Pancreas (tissue), 10 donors: ENCODE measurements at places on chromosomes 13 and 19.

DNA sequence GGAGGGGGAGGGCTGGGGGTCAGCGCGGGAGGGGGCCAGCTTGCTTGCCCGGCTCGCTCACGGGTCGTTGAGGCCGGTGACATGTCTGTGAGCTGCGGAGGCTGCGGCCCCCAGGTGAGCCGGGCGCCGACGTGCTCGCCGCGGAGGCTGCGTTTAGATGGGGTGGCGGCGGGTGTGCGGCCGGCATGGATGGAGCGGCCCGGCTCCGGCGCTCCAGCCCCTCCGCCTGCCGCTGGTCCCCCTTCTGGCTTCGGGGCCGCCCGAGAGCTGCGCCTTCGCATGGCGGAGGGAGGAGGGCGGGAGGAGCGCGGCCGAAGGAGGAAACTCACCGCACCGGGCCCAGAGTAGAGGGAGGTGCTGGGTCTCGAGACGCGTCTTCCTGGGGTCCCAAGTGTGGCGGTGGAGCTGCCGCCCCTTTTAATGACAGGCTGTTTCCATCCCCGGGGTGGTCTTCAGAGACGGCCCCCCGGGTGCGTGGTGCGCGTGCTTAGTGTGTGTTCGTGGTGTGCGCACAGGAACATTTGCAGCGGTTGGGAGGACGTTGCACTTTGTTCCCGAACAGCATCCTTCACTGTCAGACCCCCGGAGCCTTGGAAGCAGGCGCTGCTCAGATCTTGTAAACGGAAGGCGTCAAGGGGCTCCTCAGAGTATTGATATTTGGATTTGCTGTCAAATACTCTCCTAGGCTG, at the start of gene AKAP11:
Gene AKAP11 (plus strand): TSS at position 38 of the 689 bp plus-strand sequence. CDS start 14,197 bp downstream, outside the sequence.
- DNase-seq: no peak

DNA sequence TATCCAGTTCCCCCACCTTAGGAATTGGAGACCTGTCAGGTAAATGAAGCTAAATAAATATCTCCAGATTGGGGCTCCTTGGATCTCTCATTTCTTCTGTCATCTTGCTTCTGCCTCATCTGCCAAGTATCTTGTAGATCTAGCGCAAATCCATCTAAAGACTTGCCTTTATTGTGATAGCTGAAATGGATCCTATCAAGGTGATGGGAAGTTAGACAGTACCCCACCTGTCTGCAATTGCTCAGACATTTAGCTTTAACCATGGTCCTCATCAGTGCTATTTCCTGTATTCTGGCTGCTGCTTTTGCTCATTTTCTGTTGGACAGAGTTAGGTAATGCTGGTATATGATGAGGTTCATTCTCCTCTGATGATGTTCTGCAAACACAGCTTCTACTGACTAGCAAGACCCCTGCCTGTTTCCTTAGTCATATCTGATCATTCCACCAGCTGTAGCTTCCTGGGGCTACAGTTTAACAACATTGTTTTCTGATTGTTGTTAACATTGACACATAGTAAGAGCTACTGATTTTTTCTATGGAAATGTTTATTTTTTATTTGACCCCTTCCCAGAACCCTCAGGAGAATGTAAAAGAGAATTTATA, 340.0 kb downstream of the DCT start:
- no peak for DNase-seq

- DNase-seq: no peak
These were observed 55.8 kb downstream of the VAV1 start for GRCh38 chr19:6828306-6828697.

- DNase-seq: no peak
These were observed 14.4 kb downstream of the ACP7 start for GRCh38 chr19:39098365-39099269.

DNA sequence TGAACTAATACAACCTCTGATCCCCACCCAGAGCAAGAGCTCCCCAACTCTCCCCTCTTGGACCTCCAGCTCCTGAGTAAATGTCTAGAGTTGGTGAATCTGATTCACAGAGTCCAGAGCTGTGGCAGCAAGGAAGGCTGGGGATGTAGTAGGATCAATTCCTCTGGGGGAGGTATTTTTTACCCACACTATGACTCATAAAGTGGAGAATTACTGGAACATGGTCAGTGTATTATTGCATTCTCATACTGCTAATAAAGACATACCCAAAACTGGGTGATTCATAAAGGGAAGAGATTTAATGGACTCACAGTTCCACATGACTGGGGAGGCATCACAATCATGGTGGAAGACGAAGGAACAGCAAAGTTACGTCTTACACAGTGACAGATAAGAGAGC, 496.7 kb downstream of the EFNB2 start:
- DNase-seq: no peak

DNA sequence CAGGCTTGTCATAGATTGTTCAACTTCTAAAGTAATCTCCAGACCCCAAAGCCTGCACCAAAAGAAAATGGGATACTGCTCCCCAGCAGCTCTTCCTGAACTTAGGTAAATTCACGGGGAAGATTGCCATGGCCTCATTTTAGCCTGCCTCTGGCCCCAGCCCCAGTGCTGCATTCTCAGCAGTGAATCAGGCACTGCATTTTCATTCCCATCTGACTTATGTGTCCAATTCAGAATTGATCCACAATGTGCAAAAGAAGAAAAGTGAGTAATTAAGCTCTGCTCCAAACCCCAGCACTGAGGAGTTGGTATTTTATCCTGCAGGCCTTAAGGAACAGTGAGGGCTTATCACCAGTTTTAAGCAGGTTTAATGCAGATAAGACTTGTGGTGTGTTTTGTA, 176.4 kb downstream of the KCTD12 start:
- DNase-seq: no peak

- DNase-seq: no peak
These were observed 26.8 kb downstream of the TUBA3C start for GRCh38 chr13:19154843-19155242.

GRCh38 chr19:51565583-51565982, 5.5 kb upstream of the ZNF175 start:
- no peak for DNase-seq

DNA sequence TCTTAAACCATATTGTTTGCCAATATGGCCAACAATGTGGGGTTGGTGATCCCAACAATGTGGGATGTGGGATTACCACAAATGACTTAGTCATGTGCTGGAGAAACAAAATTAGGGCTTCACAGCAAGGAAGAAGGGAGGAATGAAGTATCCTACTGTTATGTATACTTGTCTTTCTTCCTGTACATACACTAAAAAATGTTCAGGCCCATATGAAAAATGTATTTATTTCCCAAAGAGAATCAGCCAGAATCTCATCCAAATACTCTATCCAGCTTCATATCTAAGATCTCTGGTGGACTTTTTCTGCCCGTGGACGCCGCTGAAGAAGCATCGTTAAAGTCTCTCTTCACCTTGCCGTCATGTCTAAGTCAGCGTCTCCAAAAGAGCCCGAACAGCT, at the start of gene HNRNPA1L2:
Gene HNRNPA1L2 (plus strand): TSS at position 301 of the 400 bp plus-strand sequence. CDS start 62 bp downstream, at position 363.
- no peak for DNase-seq

- DNase-seq: no peak
These were observed 179.2 kb downstream of the ABCC4 start for GRCh38 chr13:95122063-95122462.

DNA sequence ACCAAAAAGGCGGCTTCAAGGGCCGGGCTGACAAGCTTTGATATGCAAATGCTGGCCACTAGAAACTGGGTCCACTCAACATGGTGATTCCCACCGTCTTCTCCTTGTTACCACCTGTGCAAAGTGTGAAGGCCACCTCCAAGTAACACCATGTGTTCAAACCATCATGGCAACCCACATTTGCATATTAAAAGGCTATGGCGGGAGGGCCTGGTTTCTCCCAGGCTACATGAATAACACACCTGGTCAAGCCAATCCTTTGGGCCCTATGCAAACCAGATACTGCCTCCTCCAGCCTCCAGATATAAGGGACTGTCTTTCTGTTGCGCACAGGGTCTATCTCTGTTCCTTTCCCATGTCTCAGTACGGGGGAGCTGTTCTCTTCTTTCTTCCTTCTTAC, 36.6 kb upstream of the ZSCAN5A start:
- DNase-seq: no peak

- DNase-seq: no peak
These were observed 48.8 kb upstream of the TPM4 start for GRCh38 chr19:16027528-16027927.

- DNase-seq: no peak
These were observed 62.5 kb downstream of the RFX2 start for GRCh38 chr19:6047741-6048251.

GRCh38 chr13:43555667-43556066, 231.1 kb downstream of the ENOX1 start:
- no peak for DNase-seq

- no peak for DNase-seq
These were observed 34.5 kb upstream of the FAM216B start for GRCh38 chr13:42746866-42747265.

GRCh38 chr13:46881621-46882020, 15.2 kb downstream of the HTR2A start:
- DNase-seq: no peak

GRCh38 chr13:67278235-67278634, 48.1 kb upstream of the PCDH9 start:
- no peak for DNase-seq

- no peak for DNase-seq
These were observed 1.0 kb upstream of the CHAMP1 start for GRCh38 chr13:114313061-114313860.

- DNase-seq: no peak
These were observed 721.6 kb upstream of the ARGLU1 start for GRCh38 chr13:107289540-107289939.

DNA sequence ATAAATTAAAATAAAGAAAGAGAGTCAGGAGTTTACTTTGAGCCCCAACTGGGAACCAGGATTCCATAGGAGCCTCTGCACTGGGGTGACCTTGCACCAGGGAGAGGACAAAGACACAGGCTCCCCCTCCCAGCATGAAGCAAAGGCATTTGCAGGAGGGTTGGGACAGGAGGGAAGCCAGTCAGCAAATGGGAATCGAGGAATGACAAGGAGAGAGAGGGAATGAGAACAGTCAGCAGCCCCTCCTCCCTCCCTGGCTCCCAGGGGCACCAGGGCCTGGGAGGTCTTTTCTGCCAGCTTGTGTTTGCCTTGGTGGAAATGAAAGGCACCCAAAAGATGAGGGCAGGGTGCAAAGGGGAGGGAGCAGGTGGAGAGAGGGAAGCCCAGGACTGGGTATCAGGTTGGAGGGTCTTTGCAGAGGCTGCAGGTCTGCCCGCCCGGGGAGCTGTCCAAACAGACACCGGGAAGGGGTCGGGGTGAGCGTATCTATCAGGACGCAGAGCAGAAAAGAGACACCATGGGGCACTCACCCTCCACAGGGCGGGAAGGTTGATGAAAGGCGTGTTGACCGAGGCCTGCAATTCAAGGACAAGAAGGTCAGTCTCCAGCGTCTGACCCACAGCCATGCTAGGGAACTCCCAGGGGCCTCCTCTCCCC, 3.8 kb downstream of the SBSN start:
- DNase-seq: no peak

- no peak for DNase-seq
These were observed 361.6 kb downstream of the RBM26 start for GRCh38 chr13:79044415-79044814.

GRCh38 chr13:48400090-48400694, 12.7 kb downstream of the LPAR6 start:
- no peak for DNase-seq
